ENCODE measurements at places on chromosomes 12 and 14.
A peak's percentile ranks its signal among the peaks of the same experiment; 100 is the strongest.

- DNase-seq, result no peak
Measured at GRCh38 chr14:44658389-44658696, 151.3 kb upstream of the FSCB start.

DNA sequence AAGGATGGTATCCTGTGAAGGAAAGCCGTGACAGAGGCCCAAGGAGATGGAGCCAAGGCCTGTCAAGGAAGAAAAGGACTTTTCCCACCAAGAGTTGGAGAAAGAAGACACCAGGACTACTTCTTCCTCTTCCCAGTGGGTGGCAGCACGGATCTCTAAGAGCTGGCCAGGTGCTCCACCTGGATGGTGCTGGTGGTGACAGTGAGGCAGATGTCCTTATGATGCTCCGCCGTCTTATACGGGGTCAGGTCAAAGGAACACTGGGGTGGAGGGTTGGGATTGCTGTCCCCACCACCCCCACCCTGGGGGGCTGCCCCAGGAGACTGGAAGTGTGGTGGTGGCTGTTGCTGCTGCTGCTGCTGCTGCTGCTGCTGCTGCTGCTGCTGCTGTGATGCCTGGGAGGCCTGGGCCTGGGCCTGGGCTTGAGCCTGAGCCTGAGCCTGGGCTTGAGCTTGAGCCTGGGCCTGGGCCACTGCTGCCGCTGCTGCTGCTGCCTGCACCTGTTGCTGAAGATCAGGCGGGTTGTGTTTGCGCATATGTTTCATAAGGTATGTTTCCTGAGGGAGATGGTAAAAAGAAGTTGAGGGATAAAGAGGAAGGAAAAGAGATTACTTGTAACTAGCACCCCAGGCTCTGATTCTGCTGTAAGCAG, 4.8 kb upstream of the ING4 start:
- no peak for DNase-seq

DNA sequence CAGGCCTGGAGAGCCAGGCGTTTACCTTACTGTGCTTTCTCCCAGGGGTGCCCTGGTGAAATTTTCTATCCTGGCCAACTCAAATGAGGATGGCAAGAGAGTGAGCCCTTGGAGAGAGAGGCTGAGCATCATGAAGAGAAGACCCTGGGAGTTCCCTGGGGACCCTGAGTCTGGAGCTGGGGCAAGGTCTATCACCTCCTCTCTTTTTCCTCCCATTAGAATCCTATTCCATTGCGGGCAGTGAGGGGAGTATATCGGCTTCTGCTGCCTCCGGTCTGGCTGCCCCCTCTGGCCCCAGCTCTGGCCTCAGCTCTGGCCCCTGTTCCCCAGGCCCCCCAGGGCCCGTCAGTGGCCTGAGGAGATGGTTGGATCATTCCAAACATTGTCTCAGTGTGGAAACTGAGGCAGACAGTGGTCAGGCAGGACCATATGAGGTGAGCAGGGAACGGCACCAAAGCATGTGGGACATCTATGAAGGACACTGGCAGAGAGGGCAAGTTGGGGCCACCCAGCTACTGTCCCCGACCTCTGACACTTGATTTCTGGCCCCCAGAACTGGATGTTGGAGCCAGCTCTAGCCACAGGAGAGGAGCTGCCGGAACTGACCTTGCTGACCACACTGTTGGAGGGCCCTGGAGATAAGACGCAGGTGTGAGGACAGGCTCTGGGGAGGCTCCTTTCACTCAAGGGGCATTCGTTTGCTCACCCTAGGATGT, 1.6 kb downstream of the ARHGEF25 start:
- DNase-seq, result no peak

- no peak for DNase-seq
Measured at GRCh38 chr14:96626121-96626768, 124.1 kb downstream of the PAPOLA start.

- DNase-seq, result no peak
Measured at GRCh38 chr14:87503711-87504110, 489.3 kb downstream of the GALC start.

DNA sequence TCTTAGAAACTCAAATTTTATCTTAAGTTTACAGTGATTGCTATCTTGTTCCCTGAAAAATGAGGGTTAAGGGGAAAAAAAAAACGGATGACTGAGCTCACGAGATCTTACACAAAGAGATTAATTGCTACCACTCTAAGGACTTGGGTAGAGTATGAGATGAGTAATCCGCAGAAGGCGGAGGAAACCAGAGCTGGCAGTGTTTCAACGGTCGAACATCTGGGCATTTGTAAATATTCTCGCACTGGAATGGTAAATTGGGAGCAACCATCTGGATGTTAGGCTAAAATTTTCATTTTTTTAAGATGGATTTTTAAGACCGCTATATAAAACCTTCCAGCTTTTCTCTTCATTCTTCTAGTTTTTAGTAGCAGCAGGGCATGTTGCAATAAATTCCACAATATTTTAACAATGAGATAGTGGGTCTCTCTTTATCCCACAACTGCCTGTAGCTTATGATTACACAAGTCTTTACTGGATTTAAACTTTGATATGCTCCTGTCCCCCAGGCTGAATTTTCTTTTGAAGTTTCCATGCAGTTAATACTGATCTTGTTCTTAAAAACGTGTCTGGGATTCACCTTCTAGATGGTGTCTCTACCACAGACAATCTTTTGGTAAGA, 1324.1 kb downstream of the AACS start:
- DNase-seq, result no peak

DNA sequence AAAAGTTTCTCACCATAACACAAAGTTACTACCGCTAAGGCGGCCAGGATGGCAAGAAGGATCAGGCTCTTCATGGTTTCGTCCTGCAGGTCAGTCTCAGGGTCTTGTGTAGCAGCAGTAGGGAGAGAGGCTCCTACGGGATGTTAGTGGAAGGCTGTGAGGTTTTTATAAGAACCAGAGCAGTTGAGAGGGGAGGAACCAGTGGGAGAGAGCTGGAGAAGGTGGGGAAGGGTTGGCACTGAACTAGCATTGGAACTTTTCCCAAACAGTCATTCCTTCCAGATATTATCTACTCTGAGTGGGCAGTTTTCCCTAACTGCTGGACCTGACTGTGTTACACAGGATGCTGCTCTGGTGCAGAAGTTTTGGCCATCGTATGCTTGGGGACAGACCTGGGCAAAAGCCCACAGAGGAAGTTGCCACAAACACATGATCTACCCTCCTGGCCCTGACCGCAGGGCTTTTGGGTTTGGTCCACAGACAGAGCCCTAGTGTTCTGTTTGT, at the start of gene MGP:
TSS of gene MGP (minus strand) at position 137 of the 504 bp plus-strand sequence. CDS start at position 74, 63 bp downstream.
- DNase-seq, result no peak

- peak; percentile 54 for DNase-seq
Measured at GRCh38 chr14:100383727-100384158, 60.6 kb downstream of the SLC25A47 start.

DNA sequence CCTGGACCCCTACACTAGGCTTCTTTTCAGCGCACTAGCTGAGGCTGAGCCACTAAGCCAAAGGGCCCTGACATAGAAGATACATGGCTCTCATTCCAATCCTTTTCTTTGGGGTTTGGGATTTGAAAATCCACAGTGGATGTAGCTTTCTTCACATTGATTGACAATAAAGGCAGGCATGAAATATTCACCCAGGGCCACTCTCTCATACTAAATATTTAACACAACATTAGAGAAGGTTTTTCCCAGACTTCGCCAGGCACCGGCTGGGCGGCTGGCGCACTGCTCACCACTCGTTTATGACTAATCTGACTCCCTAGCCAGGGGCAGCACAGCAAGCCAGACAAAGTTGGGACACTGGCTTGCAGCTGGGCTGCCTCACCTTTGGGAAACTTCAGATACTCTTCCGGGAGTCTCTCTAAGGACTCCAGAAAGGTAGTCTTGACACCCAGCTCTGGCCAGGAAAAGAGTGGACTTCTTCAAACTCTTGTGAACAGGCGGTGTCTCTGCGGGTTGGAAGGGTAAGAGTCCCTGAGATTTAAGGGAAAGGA, 699 bp upstream of the HOXC11 start:
- no peak for DNase-seq

- DNase-seq, result no peak
Measured at GRCh38 chr14:63438065-63438757, 105.0 kb downstream of the PPP2R5E start.

DNA sequence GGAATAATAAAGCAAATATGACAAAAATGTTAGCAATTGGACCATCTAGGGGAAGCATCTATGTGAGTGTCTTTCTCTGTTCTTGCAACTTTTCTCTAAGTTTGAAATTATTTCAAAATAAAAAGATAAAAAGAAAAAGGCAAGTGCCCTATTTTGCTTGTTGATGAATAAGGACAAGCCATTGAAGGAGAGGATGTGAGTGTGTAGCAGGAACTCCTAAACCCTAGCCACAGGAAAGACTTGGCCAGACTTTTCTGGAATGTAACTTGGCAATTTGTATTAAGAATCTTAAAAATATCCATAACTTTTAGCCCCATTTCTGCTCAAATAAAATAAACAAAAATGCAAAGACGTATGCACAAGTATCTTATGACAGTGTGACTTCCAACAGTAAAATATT, 279.4 kb downstream of the CACNA1C start:
- no peak for DNase-seq

DNA sequence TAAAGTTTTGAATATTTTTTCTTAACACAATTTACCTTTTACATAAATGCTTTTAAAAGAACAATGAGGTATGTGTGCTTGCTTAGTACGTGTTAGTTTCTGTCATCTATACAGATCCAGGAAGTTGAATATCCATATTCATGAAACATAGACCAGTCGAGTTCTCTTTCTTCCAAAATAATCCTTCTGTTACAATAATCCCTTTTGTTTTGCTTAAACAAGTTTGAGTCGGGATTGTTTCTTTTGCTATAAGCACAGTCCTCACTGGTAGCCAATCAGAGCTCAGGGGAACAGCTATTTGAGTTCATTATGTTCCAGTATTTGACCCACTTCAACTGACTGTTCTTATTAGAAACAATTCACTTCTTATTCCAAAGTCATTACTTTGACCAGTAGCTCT, 214.7 kb upstream of the FLRT2 start:
- no peak for DNase-seq

- no peak for DNase-seq
Measured at GRCh38 chr12:42902001-42902400, 312.5 kb upstream of the PRICKLE1 start.

GRCh38 chr12:50120953-50121352, 8.9 kb downstream of the COX14 start:
- no peak for DNase-seq

GRCh38 chr12:68761442-68761812, 15.5 kb downstream of the SLC35E3 start:
- DNase-seq, result no peak

DNA sequence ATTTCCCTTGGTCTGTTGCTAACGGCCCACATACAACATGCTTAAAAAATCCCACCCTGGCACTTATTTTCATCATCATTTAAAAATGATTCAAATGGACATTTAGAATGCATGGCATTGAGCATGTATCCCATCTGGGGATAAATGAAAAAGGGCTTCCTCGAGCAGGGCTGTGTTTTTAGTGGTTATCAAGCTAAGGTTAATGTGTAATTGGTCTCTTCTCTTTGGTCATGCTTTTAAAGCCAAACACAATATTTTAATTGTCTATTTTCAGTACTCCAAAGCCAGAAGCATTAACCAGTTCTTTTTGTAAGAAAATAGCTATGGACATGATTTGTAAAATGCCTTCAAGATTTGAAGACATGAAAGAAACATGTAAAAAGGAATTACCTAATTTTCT, 1.9 kb upstream of the TRHDE start:
- no peak for DNase-seq

DNA sequence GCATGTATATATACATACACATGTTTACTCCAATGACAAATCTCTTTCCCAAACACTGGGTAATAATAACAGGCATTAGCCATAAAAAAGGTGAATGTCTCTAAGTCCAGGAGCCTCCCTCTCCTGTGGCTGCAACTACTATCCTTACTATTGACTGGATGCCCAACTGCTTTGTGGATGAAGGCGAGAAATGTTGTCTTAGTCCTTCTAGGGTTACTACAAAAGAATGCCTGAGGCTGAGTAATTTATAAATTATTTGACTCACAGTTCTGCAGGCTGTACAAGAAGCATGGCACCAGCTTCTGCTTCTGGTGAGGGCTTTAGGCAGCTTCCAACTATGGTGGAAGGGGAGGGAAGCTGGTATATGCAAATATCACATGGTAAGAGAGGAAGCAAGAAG, 366.0 kb upstream of the DDHD1 start:
- DNase-seq, result no peak

DNA sequence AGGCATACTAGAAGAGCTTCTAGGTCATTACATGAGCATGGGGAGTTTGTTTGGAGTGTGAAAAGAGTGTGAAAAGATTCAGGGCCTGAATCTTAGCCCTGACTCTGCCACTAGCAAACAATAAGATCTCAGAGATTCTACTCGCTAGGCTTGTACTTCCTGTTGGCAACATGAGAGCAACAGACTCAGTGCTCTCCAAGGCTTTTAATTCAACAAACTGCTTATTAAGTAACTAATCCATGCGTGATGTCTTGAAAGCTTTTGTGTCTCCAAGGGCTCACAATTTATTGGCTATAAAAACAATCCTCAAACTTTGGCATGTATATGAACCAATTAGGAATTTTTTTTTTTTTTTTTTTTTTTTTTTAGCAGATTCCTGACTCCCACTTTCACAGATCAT, 105.1 kb downstream of the STXBP6 start:
- DNase-seq, result no peak

GRCh38 chr12:119229205-119229604, 50.5 kb downstream of the HSPB8 start:
- no peak for DNase-seq

GRCh38 chr12:130288206-130288605, 49.5 kb upstream of the PIWIL1 start:
- DNase-seq, result no peak

DNA sequence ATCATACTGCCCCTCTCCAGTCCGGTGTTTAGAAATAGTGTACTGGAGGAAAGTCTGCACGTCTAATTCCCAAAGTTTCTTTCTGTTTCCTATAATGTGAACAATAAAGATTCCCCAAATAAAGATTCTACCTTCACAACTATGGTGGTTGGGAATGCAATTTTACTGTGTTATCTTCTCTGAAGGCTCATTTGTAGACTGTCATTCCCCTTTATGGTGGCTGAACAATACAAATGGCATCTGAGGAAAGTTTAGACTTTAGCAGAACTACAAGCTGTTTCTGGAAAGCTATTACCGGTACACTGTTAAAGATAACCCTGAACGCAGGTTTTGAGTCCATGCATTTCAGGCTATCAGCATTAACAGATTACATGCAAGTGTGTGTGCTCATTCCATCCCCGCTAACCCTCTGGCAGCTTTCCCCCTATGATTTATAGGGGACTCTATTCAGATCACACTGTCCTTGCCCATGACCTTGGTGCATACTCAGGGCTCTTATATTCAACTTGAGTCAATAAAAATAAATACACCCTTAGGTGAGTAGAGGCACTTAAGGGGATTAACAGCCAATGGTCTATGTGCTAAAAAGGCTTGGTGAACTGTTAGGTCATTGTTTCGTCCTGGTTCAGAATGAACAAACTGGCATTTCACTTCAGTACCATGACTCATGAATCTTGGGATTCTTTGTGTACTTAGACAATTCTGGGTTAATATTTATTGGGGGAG, 60.7 kb upstream of the PYGL start:
- DNase-seq, result no peak

- DNase-seq, result no peak
Measured at GRCh38 chr14:75156901-75157300, 19.5 kb downstream of the TMED10 start.
